ENCODE measurements at places on chromosomes 6 and 20.

GRCh38 chr6:52301326-52301725, 16.8 kb upstream of the MCM3 start:
- DNase-seq, result no peak

- no peak for DNase-seq
Measured at GRCh38 chr20:57883761-57884160, 173.9 kb upstream of the PMEPA1 start.

DNA sequence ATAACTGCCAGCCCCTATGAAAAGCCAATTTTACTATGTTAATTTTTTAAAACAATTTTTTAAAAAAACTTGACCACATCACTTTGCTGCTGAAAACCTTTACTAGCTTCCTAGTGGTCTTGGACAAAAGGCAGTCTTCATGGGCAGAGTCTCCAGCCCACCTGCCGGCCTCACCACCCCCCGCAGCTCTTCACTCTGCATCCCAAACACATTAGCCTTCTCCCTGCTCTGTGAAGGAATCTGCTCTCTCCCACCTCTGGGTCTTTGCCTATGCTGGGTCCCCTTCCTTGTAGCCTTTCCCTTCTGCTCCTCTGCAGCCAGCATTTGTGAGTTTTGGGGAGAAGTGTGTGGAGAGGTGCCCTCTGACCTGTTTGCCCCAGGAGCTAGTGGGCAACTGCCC, 170.7 kb upstream of the MLN start:
- DNase-seq, result no peak

DNA sequence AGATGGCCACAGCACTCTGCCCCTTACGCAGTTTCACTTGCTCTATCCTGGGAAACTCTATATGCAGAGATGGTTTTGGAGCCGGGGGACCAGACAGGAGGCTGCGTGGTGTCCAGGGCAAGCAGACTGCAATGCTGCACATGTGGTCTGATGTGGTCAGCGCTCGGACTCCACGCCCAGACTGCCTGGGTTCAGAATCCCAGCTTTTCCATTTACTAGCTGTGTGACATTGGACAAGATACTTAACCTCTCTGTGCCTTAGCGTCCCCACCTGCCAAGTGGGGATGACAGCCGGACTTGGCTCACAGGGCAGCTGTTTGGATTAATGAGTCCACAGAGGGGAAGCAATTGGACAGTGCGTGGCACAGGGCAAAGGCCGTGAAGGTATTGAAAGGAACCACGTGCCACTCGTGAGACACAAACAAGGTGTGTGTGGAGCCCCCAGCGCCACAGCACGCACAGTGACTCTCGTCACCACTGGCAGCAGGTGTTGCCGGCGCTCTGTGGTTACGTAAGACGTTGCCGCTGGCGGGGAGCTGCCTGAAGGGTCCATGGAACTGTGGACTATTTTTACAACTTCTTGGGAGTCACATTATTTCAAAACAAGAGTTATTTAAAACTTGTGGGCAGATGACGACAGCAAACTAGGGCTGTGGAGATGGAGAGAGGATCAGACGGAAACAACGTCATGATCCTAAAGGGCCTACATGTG, 201.4 kb downstream of the PREX1 start:
- DNase-seq, result peak; percentile 84

DNA sequence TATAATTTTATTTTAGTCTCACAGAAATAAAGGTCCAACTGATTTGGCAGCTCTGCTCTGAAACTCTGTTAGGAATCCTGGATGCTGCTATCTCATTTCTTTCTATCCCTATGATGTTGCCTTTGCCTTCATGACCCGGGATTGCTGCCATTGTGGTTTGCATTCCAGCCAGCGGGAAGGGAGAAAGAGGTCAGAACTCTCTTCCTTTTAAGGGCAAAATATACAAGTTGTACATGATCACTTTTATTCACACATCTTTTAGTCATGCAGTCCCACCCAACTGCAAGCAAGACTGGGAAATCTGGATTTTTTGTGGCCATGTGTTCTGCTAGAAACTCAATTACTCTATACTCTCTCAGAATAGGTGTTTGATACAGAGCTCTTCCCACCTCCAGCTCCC, 263.1 kb upstream of the ZFP64 start:
- DNase-seq, result no peak

DNA sequence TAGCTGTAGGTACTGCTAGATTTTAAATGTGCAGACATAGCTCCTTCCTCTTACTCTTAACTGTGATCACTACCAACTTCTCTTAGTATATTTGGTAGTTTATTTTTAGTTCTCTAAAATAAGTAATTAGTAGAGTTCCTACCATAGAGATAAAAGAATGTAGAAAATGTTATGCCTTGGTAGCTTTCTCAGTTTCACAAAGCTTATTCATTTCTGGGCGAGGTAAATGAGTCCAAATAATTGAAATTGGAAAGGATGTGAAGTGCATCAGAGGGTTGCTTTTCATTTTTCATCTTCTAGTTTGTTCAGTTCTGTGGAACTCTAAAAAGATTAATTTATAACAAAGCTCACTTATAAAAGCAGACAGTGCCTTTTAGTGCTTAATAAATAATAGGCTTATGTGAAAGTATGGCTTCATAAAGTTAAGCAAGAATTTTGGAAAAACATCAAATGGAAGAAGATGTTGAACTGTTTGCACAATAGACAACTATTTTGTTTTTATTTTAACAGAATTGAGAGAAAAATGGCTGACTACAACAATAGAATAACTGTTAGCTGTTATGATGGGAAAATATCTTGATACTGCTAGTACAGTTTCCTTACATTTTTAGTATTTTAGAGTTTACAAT, 303.7 kb downstream of the UTRN start:
- no peak for DNase-seq

DNA sequence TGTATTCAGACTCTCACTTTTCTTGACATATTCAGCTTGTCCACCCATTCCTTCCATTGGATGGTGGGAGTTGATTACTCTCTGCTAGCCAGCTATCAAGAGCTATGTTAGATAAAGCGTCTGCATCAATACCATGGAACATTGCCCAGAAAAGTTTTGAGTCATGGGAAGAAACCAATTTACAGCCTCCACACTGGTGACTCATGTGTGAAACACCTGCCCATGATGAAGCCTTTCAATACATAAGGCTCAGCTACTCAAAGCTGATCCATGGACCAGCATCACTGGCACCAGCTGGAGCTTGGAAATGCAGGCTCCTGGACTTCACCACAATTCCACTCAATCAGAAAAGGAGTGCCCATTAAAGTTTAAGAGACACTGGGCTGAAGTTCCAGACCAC, 16.1 kb downstream of the PLA2G7 start:
- DNase-seq, result no peak

GRCh38 chr6:11700118-11700718, 78.4 kb downstream of the ADTRP start:
- DNase-seq, result peak; percentile 52

DNA sequence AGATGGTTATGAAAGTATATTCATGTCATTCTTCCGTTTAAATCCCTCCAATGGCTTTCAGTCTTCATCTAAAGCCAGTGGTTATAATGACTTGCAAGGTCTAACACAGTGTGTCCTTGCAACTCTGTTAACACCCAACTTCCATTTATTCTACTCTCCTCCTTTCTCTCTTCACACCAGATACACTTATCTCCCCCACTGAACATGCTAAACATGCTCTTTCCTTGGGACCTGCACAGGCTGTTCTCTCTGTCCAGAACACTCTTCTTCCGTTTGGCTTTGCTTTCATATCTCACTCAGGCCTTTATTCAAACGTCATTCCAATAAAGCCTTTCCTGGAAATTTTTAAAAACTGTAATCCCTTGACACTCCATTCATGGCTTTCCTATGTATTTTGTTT, 91.5 kb downstream of the EPHA7 start:
- DNase-seq, result no peak

DNA sequence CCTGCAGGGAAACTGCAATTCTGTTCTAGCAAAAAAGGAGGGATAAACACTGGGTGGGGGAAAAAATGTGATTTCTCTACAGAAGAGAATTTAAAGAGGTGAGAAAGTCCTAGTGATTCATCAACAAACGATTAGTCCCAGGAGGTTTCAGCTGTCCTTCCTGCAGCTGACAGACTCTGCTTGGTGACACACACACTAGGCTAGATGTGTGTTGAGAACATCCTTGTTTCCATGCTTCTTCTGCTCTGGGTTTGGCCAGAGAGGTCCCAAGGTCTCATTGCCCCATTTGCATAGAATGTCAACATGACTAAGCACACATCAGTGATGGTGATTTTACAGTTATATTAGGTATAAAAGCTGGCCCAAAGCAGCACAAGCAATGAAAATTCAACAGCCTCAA, 258.3 kb downstream of the NFATC2 start:
- no peak for DNase-seq

- DNase-seq, result no peak
Measured at GRCh38 chr6:129707028-129707427, 2.9 kb downstream of the ARHGAP18 start.

- DNase-seq, result no peak
Measured at GRCh38 chr20:42260184-42260583, 642.0 kb upstream of the CHD6 start.

DNA sequence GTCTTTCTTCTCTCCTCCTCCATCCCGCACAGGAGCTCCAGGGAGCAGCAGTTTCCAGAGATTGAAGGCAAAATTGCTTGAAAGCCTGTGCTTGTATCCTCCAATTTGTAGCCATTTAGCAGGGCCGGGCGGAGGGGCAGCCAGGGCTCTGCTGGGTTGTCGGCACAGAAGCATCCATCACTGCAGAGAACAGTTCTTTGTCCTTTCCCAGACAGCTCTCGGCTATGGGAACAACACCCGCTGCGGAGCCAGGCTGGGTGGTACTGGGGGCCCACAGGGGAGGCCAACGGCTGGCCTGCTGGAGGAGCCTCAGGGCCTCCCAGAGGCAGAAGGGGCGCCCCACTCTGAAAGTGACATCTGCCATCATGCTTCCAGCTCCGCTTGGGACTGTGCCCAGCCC, 7.8 kb downstream of the HRH3 start:
- no peak for DNase-seq

GRCh38 chr20:49766979-49767521, 45.6 kb upstream of the SLC9A8 start:
- DNase-seq, result no peak

GRCh38 chr6:5146398-5146797, 61.3 kb downstream of the PPP1R3G start:
- no peak for DNase-seq

GRCh38 chr6:79170431-79170830, 64.1 kb downstream of the HMGN3 start:
- DNase-seq, result no peak

- DNase-seq, result no peak
Measured at GRCh38 chr6:53342217-53342616, 6.5 kb downstream of the ELOVL5 start.

DNA sequence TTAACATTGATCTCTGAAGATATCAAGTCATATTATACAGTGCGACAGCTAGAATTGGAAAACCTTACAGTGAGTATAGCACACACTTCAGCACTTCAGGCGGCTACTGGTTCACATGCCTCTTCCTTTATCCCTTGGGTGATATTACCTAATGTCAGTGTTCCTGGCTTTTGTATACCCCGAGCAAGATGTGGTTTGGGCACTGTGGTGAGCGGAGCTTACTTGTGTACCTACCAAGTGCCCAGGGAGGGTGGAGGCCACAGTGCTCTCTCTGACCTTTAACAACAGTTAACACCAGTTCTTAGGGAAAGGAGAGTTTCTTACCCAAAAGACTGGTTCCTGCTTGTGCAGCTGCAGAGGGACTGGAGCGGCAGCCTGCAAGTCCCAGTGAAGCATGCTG, 64.4 kb downstream of the PTPN1 start:
- no peak for DNase-seq

DNA sequence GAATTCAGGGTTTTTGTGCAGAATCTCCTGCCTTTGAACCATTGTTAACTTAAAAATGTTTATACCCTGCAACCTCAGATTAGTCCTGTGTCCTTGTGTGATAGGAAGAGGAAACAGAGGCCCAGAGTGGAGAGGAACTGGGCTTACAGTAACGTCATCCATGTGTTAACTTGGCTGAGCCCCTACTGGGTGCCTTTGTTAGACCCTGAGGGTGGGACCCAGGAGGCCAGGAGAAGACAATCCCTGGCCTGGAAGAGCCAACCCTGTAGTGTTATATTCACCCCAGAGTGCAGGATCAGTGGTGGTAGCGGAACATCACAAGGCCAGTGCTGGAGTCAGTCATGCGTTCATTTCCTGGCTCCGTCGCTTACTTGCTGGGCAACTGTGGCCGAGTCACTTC, 10.6 kb downstream of the MYLK2 start:
- DNase-seq, result no peak

DNA sequence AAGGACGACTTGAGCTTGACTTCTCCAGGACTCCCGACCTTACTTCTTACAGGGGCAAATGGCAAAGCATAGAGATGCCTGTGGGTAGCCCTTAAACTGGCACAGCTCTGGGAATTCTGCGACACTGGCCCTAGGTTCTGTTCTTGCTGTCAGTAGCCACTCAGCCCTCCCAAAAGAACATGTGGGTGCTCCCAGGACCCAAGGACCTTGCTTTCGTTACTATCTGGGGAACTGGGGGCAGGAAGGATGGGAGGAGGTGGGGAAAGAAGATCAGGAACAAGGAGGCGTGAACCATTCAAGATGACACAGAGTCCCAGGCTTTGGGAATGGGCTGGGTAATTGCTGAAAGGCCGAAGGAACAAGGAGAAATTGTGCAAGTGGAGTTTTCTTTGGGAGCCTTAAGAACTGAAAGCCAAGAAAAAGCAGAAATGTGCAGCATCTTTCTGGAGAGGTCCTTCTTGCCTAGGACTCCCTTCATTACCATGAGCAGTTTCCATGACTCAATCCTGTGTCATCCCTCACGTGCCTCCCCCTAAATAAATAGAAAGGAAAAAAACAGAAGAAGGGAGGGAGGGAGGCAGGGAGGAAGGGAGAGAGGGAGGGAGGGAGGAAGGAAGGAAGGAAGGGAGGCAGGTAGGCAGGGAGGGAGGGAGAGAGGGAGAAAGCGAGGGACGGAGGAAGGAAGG, 284.6 kb upstream of the FOXQ1 start:
- DNase-seq, result no peak

DNA sequence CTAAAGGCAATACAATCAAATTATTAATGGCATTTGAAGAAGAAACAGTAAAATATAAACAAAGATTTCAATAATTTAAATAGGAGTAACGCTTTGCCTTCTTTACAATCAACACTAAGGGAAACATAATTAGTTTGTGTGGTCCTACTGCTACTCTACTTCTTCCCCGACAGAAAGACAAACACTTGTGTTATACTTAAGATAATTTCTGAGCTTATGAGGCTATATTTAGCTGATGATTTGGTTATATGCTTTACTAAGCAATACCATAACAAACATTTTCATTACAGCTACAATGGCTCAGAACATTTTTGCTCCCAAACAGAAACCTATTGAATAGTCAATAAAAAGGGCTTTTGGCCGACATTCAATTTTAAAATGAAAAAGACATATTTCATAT, 1217.2 kb upstream of the GJE1 start:
- DNase-seq, result no peak

DNA sequence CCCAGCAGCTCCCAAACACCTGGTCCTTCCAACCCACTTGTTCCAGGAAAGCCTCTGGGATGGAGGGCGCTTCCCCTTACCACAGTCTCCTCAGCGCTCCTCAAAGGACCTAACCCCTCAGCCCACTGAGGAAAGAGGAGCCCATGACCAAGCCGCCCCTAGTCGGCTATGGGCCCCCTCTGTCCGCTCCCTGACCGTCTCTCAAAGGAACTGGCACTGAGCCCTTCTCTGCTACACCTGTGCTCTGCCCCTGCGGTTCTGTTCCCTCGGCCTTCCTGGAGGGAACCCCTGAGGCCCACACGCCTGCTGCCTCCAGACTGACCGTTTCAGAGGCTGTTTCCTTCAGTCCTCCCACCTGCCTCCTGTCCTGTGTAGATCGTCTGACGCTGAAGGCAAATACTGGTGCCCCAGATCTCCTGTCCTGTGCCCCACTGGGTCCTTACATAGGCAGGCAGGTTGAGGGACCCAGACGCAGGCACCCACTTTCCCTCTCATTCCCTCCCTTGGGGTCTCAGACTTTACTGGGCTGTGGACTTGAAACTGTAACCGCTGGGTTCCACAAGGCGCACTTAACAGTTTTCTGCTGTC, 1.9 kb upstream of the SLC4A11 start:
- DNase-seq, result no peak
